ENCODE measurements at places on chromosomes 12 and 14.

GRCh38 chr14:22977684-22978486 lies 4.5 kb downstream of the AJUBA start:
- no peak for DNase-seq

DNA sequence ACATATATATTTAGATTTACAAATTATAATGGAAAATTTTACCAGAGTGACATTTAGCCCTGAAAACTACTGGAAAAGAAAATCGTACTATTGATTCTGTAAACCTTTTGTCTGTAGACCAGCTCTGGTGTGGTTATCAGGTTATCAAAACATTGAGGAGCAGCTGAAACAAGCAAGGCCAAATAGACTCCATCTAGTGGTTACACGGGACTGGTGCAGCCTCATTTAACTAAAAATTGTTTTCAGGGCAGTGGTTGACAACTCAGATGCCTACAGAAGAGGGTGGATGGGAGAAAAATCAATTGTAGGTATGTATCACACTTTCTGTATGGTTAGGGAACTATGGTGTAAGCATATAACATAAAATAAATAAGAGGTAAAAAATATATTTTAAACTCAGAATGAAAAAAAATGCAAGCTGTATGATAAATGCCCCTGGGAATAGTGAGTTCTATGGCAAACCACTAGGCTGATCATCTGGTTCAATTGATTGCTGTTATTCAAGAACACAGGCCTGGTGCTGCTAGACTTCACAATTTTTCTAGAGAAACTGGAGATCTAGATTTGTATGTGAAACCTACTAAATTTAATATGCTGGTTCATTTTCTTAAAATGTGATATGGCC lies 51.2 kb downstream of the ACSS3 start:
- DNase-seq: no peak

- no peak for DNase-seq
Measured at GRCh38 chr14:105128059-105128458, 40.5 kb downstream of the JAG2 start.

- DNase-seq: no peak
Measured at GRCh38 chr12:10241727-10242126, 29.1 kb downstream of the GABARAPL1 start.

DNA sequence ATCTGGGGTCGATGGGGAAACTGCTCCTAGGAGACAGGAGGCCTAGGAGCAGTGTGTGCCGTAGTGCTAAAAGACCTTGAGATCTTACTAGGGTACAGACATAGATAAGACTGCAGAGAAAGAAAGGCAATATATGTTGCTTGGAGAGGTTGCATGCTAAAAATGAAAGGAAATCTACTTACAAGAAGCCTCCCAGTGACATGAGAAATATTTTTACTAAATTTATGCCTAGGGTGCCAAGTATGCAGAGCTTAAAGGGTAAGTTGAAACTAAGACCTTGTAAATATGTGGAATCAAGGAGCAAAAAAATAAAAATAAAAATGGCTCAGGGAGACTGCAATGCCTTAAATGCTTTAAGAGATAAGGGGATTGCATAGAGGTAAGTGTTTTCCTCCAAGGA lies 74.8 kb downstream of the PDE6H start:
- DNase-seq: no peak

All from activated CD4-positive, CD25-positive, alpha-beta regulatory T cell treated with anti-CD3 and anti-CD28 coated beads, Interleukin-2, amount 50 U/mL, for 72 hours (primary cell).